SIG-M5 (cell line): ENCODE measurements at places on chromosomes 1 and 21.
A peak's percentile ranks its signal among the peaks of the same experiment; 100 is the strongest.

DNA sequence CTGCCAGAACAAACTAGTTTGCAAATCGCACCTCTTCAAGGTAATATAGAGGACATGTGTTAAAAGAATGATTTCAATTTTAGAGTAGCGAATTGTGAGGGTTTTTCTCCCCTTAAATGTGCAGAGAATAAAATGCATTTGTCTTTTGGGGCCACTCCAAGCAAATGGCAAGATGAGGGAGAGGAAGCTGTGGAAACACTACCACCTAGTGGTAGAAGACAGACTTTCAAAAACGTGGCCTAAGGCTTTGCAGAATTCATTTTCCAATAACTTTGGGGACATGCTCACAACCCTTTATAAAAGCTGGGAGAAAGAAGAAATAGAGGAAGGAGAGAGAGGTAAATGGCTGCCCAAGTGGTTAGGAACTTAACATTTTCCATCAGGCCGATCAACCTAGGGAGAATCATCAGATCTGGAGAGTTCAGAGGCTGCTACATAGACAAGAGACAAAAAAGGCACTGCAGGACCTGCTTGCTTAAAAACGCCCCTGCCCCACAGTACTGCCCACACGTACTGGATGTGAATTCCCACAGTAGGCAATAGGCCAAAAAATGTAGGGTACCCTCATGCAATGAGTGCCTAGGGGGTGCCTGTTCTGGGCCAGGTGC lies 15.7 kb upstream of the RCAN1 start:
- DNase-seq, result no peak

GRCh38 chr1:228399531-228400236 lies 7.0 kb downstream of the TRIM11 start:
- no peak for DNase-seq

DNA sequence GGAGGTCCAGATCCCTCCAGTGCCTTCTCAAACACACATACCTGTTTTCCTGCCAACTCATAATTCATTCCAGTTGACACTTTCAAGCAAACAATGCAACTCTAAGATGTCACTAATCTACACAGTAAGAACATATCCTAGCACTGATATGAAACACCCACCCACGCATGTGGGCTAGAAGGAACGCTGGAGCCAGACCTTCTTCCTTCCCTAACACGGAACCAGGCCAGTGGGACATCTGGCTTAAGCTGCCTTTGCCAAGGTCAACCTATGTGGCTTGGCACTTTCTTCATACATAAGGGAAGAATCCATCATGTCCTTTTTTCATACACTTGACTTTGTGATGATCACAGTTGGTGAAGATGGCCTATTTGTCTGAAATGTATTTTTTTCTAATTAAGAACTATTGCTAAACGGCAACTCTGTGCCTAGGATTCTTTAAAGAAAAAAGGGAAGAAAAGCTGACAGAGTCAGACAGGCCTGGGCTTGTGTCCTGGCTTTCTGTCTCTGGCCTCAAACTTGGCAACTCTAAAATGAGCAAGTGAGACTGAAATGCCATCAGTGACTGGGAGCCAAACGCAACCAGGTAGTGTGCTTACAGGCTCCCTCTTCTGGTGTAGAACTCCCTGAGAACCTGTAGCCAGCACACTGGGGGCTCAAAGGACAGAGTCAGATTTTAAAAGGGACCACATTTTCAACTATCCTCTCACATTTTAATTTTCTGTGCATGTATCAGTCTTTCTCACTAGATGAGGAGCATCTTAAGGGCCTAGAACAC lies 92.6 kb upstream of the BEND5 start:
- no peak for DNase-seq

DNA sequence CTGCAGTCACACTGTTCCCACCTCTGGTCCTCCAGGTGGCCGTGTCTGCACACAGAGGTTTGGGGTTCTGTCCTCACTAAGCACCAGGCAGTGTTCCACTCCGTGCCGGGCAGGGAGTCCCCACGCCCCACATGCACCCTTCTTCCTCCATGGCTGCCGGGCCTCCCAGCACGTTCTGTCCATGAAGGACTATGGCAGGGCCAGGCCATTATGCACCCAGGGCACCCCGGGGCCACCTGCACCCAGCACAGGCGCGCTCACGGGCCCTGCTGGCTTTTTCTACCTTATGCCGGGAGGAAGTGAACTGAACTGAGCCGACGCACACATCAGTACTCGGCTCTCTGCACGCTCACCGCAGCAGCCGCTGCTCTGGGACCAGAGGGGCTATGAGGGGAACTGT lies 10.3 kb downstream of the PANK4 start:
- no peak for DNase-seq

DNA sequence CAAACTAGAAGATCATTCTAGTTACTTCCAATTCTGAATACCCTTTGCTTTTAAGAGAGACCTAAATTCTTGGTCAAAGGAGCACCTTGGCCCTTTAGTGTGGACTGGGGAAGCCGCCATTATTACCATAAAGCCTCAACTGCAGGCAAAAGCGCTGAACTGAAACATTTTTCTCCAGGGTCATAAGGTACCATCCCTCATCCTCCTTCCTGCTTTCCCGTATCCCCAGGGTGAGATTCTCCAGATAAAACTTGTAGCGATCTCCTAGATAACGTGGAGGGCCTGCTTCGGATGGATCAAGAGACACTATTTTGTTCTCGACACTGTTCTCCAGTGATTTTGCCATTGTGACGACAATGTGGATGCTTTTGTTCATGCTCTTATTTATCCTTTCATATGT lies 9.8 kb downstream of the SLAMF1 start:
- no peak for DNase-seq

- peak; percentile 39 for DNase-seq
Measured at GRCh38 chr1:231279683-231280082, 38.7 kb downstream of the GNPAT start.

DNA sequence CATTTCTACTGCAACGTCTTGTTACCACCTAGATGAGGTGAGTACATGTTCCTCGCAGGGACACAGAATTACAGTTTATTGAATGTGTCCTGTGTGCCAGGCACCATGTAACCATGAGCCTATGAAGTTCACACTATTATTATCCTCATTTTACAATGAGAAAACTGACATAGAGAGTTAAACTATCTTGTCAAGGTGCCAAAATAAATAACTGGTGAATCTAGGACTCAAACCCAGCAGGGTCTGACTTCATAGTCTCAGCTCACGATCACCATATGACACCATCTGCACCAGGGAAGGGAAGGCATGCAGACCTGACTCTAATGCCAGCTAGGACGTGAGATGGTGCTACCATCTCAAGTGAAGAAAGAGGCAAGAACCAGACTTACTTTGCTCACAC lies 2.4 kb downstream of the SELE start:
- DNase-seq, result no peak

- no peak for DNase-seq
Measured at GRCh38 chr1:43622471-43622870, 27.5 kb upstream of the KDM4A start.

DNA sequence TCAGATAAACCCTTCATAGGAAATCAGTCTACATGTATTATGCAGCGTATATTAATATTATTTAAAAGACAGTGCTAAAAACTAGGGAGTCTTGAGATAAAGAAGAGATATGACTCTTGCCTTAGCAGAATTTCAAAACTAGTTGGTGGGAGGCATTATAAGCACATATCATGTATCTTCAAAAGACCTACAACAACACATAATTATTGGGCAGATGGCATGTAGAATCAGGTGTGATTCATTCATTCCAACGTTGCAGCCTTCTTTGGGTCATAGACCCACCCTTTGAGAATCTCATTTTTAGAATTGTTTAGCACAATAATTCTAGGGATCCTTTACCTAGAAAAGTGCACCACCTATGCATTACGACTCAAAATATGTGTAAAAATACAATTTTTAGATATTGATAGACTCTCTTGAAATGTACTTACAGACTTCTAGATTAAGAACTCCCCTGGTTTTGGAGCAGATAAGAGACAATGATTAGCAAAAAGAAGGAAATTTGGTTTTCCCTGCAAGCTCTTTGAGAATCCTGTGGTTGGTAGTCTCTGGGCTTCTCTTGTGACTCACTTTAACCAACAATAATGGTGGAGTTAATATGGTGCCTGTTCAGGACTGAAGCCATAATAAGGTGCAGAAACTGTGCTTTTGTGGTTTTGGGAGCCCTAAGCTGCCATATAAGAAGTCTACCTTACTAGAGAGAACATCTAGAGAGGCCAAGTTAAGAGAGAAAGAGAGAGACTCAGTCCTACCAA lies 85.3 kb upstream of the RGS4 start:
- DNase-seq, result no peak

- DNase-seq, result no peak
Measured at GRCh38 chr1:32933742-32934322, 30.8 kb downstream of the RNF19B start.

GRCh38 chr1:182682898-182683501 lies 1.4 kb downstream of the RGS8 start:
- no peak for DNase-seq

- no peak for DNase-seq
Measured at GRCh38 chr1:162165528-162165927, 96.0 kb downstream of the NOS1AP start.

DNA sequence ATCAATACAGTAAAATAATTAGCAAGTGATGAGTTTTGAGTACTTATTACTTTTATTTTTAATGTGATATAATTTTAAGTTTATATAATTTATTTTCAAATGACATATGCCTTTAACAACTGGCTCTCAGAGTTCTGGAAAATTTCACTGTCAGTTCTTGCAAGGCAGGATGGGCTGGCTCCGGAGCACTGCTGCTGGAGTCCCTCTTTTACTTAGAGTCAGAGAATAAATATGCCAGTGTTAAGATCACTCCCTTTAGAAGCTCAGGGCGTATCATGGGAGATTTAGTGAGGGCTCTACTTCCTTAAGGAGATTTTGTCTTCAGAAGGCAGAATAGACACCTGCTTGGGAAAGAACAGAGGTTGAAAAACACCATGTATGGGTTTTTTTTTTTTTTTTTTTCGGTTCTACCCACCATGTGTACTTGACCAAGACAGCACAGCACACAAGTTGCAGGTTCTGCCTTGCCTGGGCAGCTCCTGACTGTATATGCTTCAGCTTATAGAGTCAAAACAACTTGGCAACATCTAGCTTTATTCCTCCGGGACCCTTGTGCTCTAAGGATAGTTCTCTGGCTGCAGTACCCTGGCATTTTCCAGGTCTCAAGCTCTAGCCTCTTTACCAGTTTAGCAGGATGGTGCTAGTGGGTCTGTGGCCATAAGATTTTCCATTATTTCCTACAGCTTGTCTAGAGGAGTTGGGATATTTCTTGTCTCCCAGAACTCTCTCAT lies 29.7 kb upstream of the FMOD start:
- no peak for DNase-seq

- DNase-seq, result no peak
Measured at GRCh38 chr1:153493343-153493960, 33.0 kb upstream of the S100A7 start.

- DNase-seq, result no peak
Measured at GRCh38 chr1:115181231-115181630, 91.9 kb upstream of the TSPAN2 start.

DNA sequence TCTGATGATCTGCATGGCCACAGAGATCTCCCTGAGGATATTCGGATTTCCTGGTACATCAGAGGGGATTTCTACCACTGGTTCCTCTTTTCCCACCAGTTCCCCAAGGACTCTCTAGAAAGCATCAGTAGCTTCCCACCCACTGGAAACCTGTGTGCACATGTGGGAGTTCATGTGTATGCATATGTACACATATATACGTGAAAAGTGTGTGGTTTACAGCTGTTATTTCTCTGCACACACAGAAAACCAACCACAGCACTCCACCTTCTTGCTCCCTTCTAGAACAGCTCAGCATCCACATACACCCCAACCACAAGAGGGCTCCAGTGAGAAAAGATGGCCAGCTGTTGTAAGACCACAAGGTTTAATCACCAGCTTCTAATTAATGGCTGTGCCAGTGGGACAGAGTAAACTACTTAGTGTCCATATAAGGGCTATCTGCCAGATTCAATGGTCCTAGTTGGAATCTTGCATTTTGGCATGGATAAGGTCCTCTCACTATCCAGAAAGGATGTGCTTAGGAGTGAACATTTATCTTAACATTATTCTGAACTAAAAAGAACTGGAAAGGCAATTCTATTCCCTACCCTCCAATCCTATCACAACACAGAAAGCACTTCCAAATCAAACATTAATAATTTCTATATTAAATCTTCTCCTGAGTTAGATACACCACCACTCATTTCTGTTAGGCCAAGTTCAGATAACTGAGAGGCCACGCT lies 24.1 kb downstream of the GPR3 start:
- no peak for DNase-seq

GRCh38 chr1:31901838-31902509 lies 36.2 kb downstream of the PTP4A2 start:
- no peak for DNase-seq

- no peak for DNase-seq
Measured at GRCh38 chr1:228022571-228023293, 15.9 kb downstream of the WNT3A start.

DNA sequence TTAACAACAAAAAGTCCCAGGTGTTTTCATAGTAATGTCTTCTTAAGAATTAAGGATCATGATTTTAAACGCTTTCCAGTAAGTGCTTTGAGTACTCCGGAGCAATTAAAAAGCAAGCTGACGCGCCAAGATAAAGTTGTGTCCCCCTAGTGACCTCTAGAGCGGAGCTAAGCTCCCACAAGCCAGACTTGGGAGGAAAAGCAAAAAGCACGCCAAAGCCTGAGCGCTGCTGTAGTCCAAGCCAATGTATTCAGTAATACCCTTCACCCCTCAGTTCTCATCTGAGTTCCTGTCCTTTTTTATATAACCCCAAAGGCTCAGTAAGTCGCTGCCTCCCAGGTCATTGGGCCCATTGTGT lies 3.5 kb upstream of the SLC44A5 start:
- DNase-seq, result no peak

DNA sequence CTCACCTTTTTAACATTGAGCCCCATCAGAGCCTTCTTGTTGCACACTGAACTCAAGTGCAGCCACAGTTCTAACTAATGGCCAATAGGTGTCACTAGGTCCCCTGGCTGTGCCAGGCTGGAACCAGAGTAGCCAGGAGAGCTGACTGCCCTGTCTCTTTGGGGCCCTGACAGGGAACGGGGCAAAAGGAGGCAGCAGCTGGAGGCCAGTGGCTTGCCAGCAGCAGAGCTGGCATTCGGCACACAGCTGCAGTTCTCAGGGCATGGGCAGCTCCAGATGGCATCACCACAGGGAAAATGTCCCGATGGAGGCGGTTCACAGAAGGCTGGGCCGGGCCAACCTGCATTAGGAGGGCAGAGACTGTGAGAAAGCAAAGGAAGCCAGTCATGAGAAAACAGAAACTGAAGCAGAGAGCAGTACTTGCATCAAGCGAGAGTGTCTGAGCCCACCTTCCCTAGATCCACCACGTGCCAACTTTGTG lies 188.6 kb downstream of the FCRL5 start:
- DNase-seq, result no peak

- DNase-seq, result no peak
Measured at GRCh38 chr1:39925721-39926342, 24.1 kb upstream of the MYCL start.
